Esophagus (tissue), 2 donors: ENCODE measurements at places on chromosomes 4 and X. TPM values are rescaled to one million over a fixed set of nuclear protein-coding genes. Genes with fewer than 3 reads are reported as not detected.

The ZNF711 gene
- polyA plus RNA-seq, result 2.4 TPM

The CT45A6 gene
- not detected for polyA plus RNA-seq

The NLGN4X gene
- polyA plus RNA-seq, result 0.21 TPM

The UCP1 gene
- polyA plus RNA-seq, result not detected

The MCF2 gene
- 0.10 TPM for polyA plus RNA-seq

The RIBC1 gene
- polyA plus RNA-seq, result 0.64 TPM

The TRIM2 gene
- polyA plus RNA-seq, result 8.8 TPM

The TAPT1 gene
- polyA plus RNA-seq, result 6.6 TPM

The NLRP2B gene
- polyA plus RNA-seq, result not detected

The UGT2A1 gene
- not detected for polyA plus RNA-seq

The FOXP3 gene
- polyA plus RNA-seq, result 0.65 TPM

The FAM47E gene
- 0.71 TPM for polyA plus RNA-seq

The FAM133A gene
- not detected for polyA plus RNA-seq

The PABPC5 gene
- 0.19 TPM for polyA plus RNA-seq

The UGT2B17 gene
- 0.10 TPM for polyA plus RNA-seq

The ADGRA3 gene
- 4.3 TPM for polyA plus RNA-seq

The DBET gene
- not detected for polyA plus RNA-seq

The THAP6 gene
- 3.6 TPM for polyA plus RNA-seq

The MAGEB6 gene
- polyA plus RNA-seq, result not detected

The OCIAD2 gene
- polyA plus RNA-seq, result 39.8 TPM

The ASB12 gene
- 0.24 TPM for polyA plus RNA-seq

The SRPX gene
- polyA plus RNA-seq, result 4.1 TPM

The FDCSP gene
- polyA plus RNA-seq, result 0.75 TPM

The TSPAN7 gene
- polyA plus RNA-seq, result 16.8 TPM

The MTMR8 gene
- 1.3 TPM for polyA plus RNA-seq

The GRIA2 gene
- 0.14 TPM for polyA plus RNA-seq

The FAAH2 gene
- polyA plus RNA-seq, result 7.6 TPM

The AKAP14 gene
- not detected for polyA plus RNA-seq
